ACHN (cell line): ENCODE measurements at places on chromosomes 3 and 15.

- no peak for DNase-seq
Observed at GRCh38 chr3:33047842-33048834, 48.8 kb downstream of the GLB1 start.

- peak; percentile 3 for DNase-seq
Observed at GRCh38 chr3:18812316-18812715, 336.0 kb upstream of the KCNH8 start.

DNA sequence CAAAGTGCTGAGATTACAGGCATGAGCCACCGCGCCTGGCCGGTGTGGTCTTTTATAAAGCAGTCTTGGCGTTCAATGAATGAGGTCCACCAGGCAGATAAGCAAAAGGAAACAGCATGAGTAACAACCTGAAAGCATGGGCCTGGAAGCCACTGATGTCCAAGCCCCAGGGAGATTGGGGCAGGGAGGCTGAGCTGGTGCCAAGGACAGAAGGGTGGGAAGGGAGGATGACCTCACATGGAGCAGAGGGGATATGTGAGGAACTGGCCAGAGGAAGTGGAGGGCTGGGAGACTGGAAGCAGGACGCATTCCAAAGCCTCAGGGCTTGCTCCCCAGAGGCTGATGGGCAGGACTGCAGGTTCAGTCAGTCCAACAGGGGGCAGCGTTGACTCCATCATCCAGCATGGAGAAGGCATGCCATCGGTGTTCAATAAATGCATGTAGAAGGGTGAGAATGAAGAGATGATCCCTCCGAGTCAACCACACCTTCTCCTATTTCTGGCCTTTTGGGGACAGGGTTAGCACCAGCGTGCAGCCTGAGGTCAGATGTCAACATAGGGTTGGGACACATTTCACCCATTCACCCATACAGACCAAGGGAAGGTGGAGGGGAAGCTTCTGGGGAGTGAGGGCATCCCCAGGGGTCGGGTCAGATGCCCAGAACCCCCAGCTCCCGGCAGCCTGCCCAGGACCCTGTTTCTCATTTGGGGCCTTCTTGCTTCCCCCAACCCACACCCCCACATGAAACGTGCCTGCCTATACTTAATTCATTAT lies 14.8 kb downstream of the MYL3 start:
- peak; percentile 22 for DNase-seq

DNA sequence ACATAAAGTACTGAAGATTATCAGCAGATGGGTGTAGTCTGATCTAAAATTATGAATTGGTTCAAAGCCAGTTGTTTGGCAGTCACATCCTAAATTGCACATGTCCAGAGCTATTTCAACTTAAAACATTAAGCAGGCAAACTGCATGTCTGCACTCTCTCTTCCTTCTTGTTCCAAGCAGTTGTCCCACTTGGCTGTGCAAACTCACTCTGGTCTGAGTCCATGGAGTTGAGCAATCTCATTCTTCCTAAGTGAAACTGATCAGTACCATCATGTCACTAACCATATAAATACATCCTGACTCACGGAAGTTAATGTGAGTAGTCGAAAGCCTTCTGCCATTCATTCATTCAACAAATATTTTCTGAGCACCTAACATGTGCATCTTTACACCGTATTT lies 353.0 kb downstream of the ROBO1 start:
- no peak for DNase-seq

GRCh38 chr15:41334293-41335120 lies 1.8 kb downstream of the NUSAP1 start:
- no peak for DNase-seq

- peak; percentile 61 for DNase-seq
Observed at GRCh38 chr15:40782609-40783227, 12.9 kb downstream of the C15orf62 start.

- no peak for DNase-seq
Observed at GRCh38 chr15:45084163-45084562, 29.8 kb downstream of the DUOX2 start.

- no peak for DNase-seq
Observed at GRCh38 chr3:147507638-147508286, 98.6 kb downstream of the ZIC1 start.

DNA sequence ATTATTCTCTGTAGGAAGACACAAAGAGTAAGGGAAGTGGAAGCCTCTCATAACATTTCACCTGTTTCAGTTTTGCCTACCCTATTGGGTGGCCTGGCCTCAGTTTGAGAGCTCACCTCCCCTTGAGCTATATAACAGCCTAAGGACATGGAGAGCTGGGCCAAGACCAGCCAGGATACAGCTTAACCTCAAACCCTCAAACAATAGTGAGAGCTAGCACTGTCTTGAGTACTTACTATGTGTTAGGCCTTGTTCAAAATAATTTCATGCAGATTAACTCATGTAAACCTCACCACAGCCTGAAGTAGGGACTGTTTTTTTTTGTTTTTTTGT lies 15.0 kb upstream of the TBL1XR1 start:
- no peak for DNase-seq

- no peak for DNase-seq
Observed at GRCh38 chr3:30614373-30614772, 8.0 kb downstream of the TGFBR2 start.

DNA sequence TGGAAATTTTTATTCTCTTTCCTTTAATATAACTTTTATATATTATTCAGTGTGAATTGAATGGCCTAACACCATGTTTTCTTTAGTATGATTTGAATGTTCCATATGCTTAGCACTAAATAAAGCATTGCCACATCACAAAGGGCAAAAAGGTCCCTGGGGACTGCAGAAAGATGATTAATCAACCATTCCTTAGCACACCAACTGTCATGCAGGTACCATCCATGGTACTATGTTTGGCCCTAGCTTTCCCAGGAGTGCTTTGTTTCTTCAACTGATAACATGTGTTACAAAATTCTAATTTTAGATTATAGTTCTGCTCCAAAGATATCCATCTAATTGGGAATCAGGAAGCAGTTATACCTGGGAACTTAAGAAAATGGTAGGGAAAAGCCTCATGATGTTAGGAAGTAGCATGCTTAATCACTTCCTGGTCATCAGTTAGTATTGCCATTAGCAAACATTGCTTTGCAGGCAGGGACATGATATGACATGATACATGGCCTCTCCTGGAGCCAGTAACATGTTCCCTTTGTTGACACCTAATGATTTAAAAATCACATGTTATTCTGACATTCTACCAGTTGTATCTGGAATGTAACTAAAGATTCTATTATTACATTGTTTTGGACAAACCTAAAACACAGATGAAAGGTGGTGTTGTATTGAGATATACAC lies 712.6 kb upstream of the GBE1 start:
- DNase-seq = no peak

- DNase-seq = no peak
Observed at GRCh38 chr15:67573194-67573593, 30.7 kb downstream of the MAP2K5 start.

- peak; percentile 42 for DNase-seq
Observed at GRCh38 chr3:186307594-186308221, 54.3 kb downstream of the DGKG start.

- no peak for DNase-seq
Observed at GRCh38 chr15:101087172-101087769, 164.6 kb downstream of the CHSY1 start.
